Activated naive CD4-positive, alpha-beta T cell (primary cell): ENCODE measurements at places on chromosomes 7 and 10.

GRCh38 chr10:57221674-57222073 is 860.6 kb upstream of the ZWINT start:
- no peak for DNase-seq

GRCh38 chr10:113656896-113657295 is 6.9 kb downstream of the NRAP start:
- no peak for DNase-seq

GRCh38 chr7:120799147-120799546 is 58.8 kb downstream of the TSPAN12 start:
- no peak for DNase-seq

- DNase-seq = no peak
Measured at GRCh38 chr10:48632166-48632565, 27.3 kb upstream of the ARHGAP22 start.

DNA sequence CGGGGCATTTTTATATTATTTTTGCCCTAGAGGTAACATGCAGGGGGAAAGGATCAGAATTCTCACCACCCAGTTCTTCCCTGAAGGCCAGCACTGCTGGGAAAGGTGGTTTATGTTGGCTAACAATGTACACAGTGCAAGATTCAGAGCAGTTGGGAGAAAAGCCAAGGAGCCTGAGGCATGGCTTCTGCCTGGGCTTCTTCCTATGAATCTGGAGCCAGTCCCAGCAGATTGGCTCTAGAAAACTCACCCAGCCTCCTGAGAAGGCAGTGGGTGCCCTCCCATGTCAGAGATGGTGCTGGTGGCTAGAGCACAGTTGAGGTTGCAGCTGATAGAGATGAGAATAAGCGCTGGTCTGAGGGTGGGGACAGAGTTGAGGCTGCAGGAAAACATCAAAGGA is 44.7 kb upstream of the GPR26 start:
- no peak for DNase-seq

DNA sequence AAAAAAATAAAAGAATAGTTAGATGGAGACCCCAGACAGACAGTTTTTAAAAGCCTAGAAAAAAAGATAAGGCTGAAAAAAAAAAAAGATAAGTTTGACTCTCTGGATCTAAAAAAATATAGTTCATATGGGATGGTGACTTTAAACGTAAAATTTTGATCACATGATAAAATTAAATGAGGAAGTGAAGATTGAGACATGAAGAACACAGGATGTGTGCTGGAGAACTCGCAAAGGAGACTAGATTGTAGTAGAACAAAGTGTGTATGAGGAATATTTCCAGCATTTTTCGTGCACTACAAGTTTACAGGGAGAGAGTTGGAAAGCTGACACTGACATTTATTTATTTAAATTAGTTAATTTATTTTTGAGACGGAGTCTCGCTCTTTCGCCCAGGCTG is 286.4 kb downstream of the PRPF18 start:
- DNase-seq = no peak

- DNase-seq = peak; percentile 59
Measured at GRCh38 chr10:100529475-100530298, at the start of gene NDUFB8. NDUFB8 (minus strand) TSS chr10:100529871; CDS start chr10:100529851, 20 bp downstream.

DNA sequence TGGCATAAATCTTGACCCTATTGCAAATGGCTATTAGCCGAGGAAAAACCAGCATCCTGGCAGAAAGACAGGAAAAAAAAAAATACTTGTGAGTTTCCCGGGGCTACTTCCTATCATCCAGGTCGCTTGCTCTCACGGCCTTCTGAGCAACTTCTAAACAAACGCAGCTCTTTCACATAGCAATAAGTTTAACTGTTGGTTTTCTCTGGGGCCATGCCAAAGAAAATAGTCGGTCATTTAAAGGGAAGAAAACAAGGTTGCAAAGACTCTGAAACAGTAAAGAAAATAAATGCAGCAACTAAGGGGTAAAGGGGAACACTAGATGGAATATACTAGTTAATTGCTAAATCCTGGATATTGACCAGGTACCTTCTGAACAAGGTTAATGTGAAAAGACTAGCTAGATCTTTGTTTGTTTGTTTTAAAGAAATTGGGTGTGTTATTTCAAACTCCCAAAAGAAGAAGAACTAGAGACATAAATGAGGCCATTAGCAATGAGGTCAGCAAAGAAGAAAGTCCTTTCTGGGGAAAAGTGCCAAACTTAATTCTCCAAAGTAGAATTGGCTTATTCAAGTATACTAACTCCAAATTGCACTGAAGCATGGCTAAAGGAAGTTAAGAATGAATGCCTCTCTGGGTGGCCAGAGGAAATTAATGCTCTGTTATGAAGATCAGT is 54.2 kb downstream of the SLC39A12 start:
- DNase-seq = no peak

DNA sequence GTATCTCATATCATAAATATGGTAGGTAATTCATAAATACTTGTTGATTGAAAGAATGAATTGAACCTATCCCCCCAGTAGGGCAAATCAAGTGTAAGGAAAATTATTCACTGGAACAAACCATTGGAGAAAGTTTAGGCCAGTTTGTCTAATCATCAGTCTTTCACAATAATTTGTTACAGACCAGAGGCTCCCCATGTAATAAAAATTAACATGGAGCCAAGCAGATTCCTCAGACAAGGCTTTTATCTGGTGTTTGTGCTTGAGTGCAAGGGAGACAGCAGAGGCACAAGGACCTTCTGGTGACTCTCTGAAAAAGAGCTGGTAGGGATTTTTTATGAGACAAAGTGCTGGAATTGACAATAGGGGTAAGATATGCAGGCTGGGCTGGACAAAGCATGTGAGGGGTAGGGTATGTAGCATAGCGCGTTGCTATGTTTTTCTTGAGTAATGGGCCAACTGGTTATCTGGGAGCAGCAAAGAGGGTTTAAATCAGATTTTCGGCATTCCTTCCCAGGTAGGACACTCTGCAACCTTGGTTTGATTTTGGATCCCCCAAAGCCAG is 7.8 kb upstream of the PANK1 start:
- no peak for DNase-seq

DNA sequence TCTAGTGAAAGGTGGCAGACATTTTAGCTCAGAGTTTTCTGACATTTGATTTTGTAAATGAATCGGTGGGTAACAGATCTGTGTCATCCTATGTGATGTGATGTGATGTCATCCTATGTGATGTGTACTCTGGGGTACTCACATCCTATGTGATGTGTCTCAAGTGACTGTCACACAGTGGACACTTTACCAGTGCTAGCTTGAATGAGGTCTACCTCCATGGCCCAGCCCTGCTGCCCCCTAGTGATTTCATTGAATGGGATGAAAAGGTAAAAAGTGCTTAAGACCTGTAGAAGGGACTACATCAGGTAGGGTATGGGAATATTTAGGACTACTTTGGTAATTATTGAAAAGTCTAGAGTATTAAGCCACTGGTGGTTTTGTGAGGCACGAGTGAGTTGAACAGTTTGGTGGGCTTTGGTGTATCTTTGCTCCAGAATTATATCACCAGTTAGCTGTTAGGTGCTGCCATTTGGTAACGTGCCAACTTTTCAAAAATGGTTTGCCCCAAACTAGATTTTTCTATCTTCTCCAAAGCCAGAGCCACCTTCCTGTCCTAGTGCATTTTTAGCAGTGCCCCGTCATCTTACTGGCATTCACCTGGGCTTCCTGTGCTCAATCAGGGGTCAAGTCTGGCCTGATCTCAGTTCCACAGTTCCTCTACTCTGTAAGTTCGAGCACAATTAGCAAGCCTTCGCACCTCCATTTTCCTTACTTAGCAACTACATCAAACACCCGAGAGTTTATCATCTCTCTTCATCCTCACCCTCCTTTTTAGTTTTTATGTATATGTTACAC is 9.7 kb downstream of the EIF4H start:
- DNase-seq = no peak

GRCh38 chr7:93923942-93924341 is 2.4 kb downstream of the GNG11 start:
- DNase-seq = no peak

DNA sequence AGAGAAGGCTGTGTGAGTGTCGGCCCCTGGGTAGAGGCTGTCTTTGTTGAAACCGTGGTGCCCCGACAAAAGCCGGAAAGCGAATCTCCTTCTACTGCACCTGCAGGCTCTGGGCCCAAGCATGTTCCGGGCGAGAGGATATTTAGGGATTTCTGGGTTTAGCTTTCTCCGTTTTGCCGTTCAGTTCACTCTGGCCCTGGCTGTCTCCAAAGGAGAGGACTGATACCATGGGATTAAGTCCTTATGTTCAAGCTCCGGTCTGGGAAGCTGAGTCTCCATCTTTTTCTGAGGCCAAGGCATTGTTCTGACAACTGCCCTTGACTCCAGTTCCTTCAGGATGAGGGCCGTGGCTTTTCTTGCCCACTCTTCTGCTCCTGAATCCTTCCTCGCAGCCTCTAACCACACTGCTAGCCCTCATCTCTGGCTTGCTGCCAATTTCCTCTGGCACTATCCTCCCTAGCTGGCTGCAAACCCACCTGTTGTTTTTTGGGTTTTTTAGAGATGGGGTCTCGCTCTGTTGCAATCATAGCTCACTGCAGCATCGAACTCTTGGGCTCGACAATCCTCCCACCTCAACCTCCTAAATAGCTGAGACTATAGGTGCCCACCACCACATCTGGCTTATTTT is 206.8 kb downstream of the SKIDA1 start:
- DNase-seq = no peak

GRCh38 chr10:31792745-31793144 is 135.9 kb downstream of the ARHGAP12 start:
- DNase-seq = no peak

DNA sequence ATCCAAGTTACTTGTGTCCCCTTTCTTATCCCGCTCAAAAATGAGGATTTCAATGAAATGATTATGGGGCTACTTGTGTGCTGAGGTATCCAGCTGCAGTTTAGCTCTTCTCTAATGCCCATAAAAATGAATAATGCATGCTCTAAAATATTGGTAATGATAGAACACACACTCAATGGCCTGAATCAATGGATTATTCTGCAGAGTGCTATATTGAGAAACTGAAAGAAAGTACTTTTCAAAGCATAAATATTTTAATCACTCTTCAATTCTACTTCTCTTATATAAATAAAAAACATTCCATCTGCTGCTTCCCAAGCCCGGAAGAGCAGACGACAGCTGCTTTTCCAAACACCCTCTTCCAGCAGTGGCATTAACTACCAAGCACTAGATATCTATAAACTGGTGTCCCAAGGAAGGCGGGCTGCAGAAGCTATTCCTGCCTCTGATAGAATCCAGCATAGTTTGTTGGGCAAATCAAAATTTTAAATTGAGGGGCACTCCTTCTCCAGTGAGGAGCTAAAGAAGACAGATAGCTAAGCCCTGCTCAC is 284.9 kb upstream of the AOAH start:
- no peak for DNase-seq

- DNase-seq = no peak
Measured at GRCh38 chr7:85004402-85004801, 182.5 kb downstream of the SEMA3D start.

- DNase-seq = no peak
Measured at GRCh38 chr10:19815731-19816410, 361 bp upstream of the PLXDC2 start.

- DNase-seq = no peak
Measured at GRCh38 chr7:20021831-20022230, 195.4 kb downstream of the MACC1 start.

GRCh38 chr7:455110-455928 is 64.3 kb downstream of the PDGFA start:
- DNase-seq = no peak
